ENCODE measurements at places on chromosomes 11 and 22.

GRCh38 chr11:127493330-127494022 lies 492.9 kb upstream of the KIRREL3 start:
- DNase-seq = peak; percentile 9

DNA sequence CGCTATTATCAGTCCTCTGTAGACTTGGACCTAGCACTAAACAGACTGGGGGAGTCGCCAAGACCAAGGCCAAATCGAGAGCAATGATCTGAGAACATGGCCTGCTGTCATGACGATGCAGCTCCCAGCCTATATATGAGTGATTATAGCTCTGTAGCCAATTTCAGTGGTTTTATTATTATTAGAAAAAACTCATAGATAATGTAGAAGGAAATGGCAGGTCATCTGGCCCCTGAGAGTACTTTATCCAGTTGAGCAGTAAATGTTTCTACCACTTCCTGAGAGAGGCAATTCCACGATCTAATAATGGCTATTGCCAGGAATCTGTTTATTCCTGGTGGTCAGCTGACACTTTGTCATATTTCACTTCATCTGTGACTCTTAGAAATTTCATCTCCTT lies 666.7 kb downstream of the OPCML start:
- no peak for DNase-seq

- DNase-seq = no peak
Measured at GRCh38 chr11:105389952-105390351, 219.9 kb upstream of the GRIA4 start.

GRCh38 chr11:21446939-21447590 lies 745.8 kb upstream of the ANO5 start:
- no peak for DNase-seq

DNA sequence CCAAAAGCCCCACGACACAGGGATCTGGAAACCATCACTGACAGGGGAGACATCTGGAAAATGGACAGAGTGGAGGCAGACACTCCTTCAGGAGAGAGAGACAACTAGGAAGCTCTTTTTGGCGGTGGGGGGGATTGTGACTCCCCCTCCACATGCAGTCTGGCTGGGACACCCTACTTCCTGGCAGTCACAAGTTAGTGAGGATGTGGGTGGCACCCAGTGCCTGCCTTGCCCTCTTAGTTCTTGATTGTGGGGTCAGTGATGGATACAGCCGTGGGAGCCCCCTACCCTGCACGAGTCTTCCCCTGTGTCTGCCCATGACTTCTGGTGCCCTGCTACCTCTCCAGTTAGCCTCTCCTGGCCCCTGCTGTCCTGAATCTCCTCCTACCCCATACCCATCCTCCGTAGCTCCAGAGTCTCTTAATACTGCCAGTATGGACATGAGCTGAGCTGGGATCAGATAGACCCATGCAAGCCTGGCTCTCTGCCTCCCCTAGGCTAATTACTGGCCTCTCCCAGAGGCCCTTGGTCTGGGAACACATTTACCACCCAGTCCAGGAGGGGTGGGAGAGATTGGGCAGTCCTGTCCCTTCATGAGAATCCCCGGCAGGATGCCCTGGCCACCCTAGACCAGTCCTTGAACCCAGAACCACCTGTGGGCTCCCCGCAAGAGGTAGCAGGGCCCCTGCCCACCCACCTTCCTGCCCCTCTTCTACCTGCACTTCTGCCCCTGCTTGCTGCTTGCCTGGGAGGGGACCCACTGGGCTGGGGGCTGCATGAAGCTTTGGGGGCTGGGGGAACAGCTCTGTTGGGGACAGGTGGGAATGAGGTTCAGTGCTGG lies 22.8 kb downstream of the RHBDD3 start:
- no peak for DNase-seq

GRCh38 chr11:85665733-85666132 lies 804 bp upstream of the CREBZF start:
- no peak for DNase-seq

DNA sequence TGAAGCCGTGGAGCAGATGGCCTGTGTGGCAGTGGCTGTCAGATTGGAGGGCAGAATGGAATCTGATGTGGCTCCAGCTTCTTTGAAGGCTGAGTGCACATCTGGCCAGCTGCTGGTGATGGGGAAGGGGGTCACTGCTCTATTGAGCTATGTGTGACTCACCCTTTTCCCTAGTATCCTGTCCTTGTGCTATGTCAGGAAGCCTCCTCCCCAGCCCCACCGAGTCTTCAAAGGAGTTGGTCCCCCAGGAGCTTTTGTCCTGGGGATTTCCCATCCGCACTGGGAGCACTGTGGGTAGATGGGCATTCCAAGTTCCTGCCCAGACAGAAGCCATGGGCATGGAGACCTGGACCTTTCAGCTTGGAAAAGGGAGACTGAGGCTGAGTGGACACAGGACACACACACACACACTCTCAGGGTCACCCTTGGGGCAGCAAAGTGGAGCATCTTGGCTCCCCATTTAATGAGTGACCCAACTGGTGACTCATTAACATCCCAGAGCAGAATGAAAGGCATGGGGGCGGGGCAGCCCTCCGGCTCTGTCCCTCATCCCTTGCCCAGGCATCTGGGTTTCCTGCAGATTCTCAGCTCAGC lies 3.3 kb downstream of the SERPINH1 start:
- peak; percentile 84 for DNase-seq

GRCh38 chr22:22139364-22139763 lies 105.2 kb upstream of the VPREB1 start:
- no peak for DNase-seq

GRCh38 chr11:69295995-69296889 lies 2.3 kb downstream of the MYEOV start:
- DNase-seq = peak; percentile 55

GRCh38 chr11:12127206-12127898 lies 17.0 kb downstream of the MICAL2 start:
- DNase-seq = no peak

GRCh38 chr11:116835791-116836631 lies 1.4 kb downstream of the APOA1 start:
- DNase-seq = peak; percentile 93

- DNase-seq = no peak
Measured at GRCh38 chr22:20383538-20383937, 10.4 kb upstream of the ZNF74 start.
